Gastroesophageal sphincter (tissue), 4 donors: ENCODE measurements at places on chromosomes 13 and 19. TPM values are rescaled to one million over a fixed set of nuclear protein-coding genes. Genes with fewer than 3 reads are reported as not detected.

Gene ZNF729
- total RNA-seq: not detected

- ATAC-seq: no peak
These were observed 27.6 kb downstream of the ZNF541 start for GRCh38 chr19:47545061-47545948.

DNA sequence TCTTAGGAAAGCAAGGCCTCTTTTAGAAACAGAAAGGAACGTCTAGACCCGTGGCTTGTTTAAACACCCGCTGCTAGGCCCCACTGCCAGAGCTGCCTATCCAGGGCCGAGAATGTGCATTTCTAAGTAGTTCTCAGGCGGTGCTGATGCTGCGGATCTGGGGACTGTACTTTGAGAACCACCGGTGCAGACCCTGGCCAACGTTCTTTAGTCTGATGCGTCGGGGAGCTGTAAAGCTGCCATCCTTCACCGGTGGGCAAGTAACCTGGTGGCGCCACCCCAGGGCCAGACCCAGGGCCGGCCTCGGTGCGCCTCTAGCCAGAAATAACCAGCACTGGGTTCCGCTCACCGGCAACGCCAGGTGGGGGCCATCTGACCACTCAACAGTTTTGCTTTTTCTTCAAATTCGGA is 47.1 kb downstream of the TGDS start:
- ATAC-seq: peak; percentile 46

DNA sequence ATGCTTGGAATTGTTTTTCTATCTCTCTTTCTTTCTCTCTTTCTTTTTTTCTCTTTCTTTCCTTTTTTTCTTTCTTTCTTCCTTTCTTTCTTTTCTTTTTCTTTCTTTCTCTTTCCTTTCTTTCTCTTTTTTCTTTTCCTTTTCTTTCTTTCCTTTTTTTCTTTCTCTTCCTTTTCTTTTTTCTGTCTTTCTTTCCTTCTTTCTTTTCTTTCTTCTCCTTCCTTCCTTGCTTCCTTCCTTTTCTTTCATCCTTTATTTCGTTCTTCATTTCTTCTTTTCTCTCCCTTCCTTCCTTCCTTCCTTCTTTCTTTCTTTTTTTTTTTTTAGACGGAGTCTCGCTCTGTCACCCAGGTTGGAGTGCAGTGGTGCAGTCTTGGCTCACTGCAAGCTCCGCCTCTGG is 1.9 kb upstream of the MEX3D start:
- ATAC-seq: no peak

GRCh38 chr19:4380254-4380727 is 20.1 kb downstream of the SH3GL1 start:
- peak; percentile 32 for ATAC-seq

DNA sequence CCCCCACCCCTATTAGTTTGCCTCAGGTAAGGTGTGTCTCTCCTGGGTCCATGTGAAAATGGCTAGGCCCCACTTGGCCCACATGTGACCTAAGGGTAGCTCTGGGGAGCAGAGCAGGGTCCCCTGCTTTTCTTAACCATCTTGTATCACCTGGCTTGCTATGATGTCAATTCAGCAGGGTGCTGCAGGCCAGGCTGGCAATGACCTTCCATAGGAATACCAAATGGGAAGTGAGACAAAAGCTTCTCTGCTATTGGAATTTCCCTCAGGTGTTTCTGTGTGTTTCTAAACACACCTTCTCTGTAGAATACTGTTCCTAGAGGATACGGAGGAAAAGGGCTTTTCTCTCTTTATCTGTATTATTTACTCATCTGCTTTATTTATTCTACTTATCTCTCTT is 35.7 kb upstream of the DACH1 start:
- no peak for ATAC-seq

GRCh38 chr19:45769821-45770191 is 754 bp upstream of the SIX5 start:
- ATAC-seq: no peak

DNA sequence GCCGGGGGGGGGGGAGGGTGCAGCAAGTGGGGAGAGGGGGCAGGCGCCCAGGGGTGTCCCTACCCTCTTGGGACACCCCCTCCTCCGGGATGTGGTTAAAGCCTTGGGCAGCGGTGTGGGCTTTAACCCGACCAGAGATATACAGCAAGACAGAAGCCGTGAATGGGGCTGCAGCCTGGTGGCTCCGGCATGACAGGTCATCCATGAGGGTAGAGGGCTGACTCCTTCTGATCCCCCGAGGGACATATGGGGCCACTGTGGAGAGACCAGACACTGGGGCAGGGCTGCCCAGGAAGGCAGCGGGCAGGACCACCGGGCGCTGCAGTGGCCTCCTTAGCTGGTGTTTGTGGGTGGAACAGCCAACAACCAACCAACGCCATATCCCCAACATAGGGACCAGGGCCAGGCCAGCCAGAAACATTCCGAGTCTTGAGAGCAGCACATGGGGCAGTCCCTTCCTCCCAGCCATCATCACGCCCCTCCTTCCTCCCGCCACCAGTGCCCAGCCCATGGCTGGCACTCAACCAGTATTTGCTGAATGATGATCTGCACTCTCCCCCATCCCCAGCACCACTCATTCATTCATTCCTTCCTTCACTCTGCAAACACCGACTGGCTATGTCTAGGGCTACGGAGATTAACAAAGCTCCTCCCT is 18.2 kb downstream of the ELAVL1 start:
- ATAC-seq: no peak

DNA sequence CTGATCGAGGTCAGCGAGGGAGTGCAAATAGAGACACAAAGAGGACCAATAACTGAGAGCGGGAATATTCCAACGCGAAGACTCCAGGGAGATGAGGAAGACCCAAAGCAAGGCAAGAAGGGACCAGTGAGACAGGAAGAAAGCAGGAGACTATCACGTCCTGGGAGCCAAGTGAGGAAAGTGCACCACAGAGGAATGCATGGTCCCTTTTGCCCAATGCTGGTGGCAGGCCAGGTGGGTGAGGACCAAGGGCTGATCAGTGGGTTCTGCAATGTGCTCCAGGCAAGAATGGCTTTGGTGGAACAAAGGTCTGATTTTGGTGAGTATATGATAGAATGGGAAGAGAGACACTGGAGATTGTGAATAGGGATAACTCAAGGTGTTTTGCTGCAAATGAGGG is 25.4 kb downstream of the CHST8 start:
- no peak for ATAC-seq

- ATAC-seq: no peak
These were observed 1.3 kb downstream of the GADD45B start for GRCh38 chr19:2477141-2477710.

GRCh38 chr13:42078128-42078808 is 29.8 kb downstream of the DGKH start:
- ATAC-seq: no peak
